ENCODE measurements at places on chromosomes 7 and 10.

DNA sequence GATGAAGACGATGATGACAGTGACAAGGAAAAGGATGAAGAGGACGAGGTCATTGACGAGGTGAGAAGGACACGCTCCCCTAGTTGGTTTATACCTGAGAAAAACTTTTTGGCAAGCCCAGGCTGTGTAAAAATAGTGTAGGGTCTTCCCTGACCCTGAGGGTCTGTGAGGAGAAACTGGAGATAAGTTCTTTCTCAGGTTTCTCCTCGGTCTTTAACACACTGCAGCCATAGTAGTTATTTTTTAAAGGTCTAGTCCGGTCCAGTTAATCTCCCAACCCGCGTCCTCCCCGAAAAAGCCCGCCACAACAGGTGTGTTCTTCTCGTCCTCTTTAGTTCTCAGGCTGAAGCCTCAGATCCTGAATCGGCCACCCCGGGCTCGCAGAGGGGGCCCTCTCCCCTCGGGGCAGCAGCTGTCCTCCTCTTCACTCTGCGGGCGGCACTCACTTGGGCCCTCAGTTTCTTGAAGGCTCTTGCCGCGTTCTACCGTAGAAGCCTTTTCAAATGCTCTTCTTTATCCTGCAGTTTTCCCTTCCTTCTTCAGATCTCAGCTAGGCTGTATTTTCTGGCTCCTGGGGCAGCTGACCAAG, 411 bp downstream of the BCCIP start:
- DNase-seq: no peak

DNA sequence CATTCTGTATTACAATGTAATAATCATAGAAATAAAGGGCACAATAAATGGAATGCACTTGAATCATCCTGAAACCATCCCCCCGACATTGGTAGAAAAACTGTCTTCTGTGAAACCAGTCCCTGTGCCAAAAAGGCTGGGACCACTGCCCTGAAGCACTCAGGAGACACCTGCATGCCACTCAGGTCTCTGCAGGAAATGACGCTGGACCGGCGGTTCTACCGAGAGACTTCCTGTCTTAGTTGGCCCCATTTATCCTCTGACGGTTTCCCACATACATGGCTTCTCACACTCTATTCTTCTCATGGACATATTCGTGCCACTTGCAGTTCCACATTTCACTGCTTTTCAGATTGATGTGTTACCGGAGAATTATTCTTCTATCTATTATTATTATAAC, 617.5 kb downstream of the SDK1 start:
- DNase-seq: no peak

DNA sequence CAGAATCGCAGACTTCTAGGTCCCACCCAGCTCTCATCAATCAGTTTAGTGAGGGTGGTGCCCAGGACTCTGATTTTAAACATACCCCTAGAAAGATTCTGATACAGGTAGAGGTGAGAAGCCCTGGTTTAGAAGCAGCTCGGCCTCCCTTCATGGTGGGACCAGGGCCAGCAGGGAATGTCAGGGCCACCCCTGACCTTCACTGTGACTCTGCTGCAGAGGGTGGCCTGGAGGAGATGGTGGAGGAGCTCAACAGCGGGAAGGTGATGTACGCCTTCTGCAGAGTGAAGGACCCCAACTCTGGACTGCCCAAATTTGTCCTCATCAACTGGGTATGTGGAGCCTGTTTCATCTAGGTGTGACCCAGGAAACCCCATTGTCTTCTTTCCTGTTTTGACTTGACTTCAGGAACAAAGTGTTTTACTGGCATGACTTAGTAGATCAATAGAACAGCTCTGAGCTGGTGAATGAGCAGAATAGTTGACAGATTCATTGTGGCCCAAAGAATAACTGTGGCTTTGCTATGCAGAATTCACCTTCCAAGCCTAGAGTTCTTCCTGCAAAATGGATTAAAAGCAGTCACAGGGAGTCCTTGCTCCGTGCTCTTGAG, 7.2 kb downstream of the DBNL start:
- DNase-seq: no peak

DNA sequence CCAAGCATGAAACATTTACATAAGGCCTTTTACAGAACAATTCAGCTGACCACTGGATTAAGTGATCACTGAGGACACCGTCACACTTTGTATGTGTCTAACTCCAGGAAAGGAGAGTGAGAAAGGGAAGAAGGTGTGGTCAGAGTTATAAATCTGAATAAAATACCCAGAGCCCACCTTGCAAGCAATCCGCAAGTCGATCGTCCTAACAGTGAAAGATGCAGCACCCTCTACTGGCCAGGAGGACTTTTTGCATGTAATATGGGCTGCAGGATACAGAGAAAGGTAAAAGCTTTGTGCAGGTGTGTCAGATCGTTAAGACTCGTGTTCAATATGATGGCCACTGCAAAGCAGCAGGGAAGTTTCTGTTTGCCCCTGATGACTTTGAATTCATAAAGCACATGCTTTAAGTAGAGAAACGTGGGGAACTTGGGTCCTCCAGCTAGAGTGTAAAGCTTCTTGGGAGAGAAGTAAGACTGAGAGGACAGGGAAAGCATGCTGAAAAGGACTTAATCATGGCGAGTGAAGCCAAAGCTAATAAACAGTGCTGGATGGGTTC, 68.5 kb upstream of the BMPER start:
- no peak for DNase-seq

- no peak for DNase-seq
These were observed 133.2 kb downstream of the CAMK1D start for GRCh38 chr10:12482587-12482986.

- DNase-seq: no peak
These were observed 276.9 kb upstream of the NEBL start for GRCh38 chr10:21173802-21174714.

DNA sequence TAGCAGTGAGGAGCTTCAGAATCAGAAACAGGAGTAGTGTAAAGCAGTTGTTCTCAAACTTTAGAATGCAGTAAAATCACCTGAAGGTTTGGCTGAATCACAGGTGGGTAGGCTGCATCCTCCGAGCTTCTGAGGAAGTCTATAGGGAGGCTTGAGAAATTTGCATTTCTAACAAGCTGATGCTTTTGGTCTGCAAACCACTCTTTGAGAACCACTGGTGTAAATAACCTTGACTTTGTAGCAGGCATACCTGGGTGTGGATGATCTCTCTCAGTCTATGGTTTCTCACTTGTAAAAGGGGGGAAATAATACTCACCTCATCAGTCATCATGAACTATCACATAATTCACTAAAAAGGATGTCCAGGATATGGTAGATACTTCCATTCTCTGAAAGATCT, 118.1 kb downstream of the SRI start:
- DNase-seq: no peak

GRCh38 chr7:151773797-151774196, 103.1 kb downstream of the PRKAG2 start:
- no peak for DNase-seq

DNA sequence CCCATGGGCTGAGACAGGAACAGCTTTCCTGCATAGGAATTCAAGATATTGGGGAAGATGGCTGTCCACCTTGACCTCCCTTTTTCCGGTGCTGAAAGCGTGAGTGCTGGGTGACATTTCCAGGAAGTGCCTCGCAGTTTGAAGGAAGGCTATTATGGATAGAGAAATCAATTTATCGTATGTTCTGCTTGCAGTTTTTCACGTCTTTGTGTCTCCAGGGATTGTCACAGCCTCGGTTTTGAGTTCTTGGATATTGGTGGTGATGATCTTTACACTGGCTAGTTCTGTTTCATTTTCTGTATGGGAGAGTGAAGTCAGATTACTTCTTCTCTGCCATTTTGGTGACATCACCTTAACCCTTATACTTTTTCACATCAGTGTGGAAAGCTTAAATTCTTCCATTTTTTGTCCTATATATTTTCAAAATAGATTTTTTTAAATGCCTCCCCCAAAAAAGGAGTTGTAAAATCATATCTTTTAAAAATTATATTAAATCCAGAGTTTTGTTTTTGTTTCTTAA, 102.5 kb upstream of the APBB1IP start:
- no peak for DNase-seq

DNA sequence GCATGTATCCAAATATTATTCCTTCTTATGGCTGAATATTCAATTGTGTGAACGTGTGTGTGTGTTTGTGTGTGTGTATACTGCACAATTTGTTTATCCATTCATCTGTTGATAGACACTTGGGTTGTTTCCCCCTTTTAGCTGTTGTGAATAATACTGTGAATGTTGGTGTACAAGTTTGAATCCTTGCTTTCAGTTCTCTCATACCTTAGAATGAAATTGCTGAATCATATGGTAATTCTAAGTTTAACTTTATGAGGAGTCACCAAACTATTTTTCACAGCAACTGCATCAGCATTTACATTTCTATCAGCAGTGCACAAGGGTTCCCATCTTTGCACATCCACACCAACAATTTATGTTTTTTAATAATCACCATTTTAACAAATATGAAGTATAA, 86.9 kb upstream of the GATAD1 start:
- no peak for DNase-seq

- peak; percentile 74 for DNase-seq
These were observed 27.3 kb downstream of the AGAP3 start for GRCh38 chr7:151113344-151114150.

DNA sequence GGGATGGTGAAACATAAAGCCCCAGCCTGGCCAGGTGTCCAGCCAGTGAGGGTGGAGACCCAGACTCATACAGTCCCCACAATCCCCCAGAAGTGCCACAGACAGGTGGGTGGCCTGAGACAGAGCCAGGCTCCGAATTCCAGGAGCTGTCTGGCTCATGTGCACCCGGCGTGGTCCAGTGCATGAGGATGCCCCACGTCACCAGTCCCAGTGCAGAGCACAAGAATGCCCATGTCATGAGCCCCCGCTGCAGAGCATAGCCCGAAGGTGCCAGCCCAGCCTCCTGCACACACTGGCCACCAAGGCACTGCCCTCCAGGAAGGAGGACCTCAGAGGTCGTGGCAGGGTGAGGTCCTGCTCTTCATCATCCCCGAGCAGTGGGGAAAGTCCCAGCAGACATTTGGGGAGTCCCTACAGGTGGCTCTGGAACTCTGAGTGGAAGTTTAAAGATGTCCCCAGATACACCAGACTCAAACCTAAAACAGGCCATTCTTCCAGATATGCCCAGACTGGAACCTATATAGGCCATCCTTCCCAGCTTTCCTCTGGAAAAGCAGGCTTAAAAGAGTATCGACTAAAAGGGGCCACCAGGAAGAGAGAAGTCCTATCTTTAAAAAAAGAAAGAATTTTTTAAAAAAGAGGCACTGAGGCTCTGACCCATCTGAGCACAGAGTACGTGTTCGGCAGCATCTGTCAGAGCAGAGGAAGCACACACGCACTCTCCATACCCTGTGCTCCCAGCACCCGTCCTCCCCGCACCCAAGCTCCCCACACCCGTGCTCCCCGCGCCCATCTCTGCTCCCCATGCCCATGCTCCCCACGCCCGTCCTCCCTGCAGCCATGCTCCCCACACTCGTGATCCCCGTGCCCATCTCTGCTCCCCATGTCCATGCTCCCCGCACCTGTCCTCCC, 11.5 kb downstream of the DIP2C start:
- DNase-seq: no peak

- no peak for DNase-seq
These were observed 11.5 kb upstream of the YAE1 start for GRCh38 chr7:39554583-39555165.

- DNase-seq: peak; percentile 16
These were observed 66.7 kb upstream of the MYO3A start for GRCh38 chr10:25867321-25867720.

DNA sequence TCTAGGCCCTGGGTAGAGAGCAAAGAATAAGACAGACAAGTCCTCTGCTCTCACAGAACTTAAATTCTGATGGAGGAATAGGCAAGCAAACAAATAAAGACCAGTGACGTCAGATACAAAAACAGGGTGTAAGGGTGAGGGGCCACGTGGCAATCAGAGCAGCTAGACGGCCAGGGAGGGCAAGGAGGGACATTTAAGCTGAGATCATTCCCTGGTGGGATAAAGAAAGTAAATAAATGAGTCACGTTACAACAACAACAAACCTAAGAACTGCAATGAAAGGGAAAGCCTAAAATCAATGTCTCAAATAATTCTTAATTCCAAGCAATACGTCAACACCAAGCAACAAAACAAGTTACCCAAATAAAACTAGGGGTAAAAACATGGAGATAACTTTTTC, 21.8 kb downstream of the STN1 start:
- no peak for DNase-seq
